ENCODE measurements at places on chromosomes 7 and 10. TPM values are rescaled to one million over a fixed set of nuclear protein-coding genes. Genes with fewer than 3 reads are reported as not detected.

The UFSP1 gene
- total RNA-seq, result 2.9 TPM

The C10orf53 gene
- total RNA-seq, result not detected

The FAM25A gene
- not detected for total RNA-seq

The NPY4R2 gene
- total RNA-seq, result not detected

The HOXA3 gene
- 50.9 TPM for total RNA-seq

The SPDYE6 gene
- not detected for total RNA-seq

The MYL10 gene
- not detected for total RNA-seq

The ZNF438 gene
- total RNA-seq, result 6.2 TPM

The TMEM176A gene
- total RNA-seq, result 82.9 TPM

The VIPR2 gene
- total RNA-seq, result 10.8 TPM

The RBP4 gene
- total RNA-seq, result 4.3 TPM

The CDHR1 gene
- total RNA-seq, result 0.28 TPM
